ENCODE measurements at places on chromosomes 7 and 10. TPM values are rescaled to one million over a fixed set of nuclear protein-coding genes. Genes with fewer than 3 reads are reported as not detected.

The COL17A1 gene
- 0.17 TPM for total RNA-seq

DNA sequence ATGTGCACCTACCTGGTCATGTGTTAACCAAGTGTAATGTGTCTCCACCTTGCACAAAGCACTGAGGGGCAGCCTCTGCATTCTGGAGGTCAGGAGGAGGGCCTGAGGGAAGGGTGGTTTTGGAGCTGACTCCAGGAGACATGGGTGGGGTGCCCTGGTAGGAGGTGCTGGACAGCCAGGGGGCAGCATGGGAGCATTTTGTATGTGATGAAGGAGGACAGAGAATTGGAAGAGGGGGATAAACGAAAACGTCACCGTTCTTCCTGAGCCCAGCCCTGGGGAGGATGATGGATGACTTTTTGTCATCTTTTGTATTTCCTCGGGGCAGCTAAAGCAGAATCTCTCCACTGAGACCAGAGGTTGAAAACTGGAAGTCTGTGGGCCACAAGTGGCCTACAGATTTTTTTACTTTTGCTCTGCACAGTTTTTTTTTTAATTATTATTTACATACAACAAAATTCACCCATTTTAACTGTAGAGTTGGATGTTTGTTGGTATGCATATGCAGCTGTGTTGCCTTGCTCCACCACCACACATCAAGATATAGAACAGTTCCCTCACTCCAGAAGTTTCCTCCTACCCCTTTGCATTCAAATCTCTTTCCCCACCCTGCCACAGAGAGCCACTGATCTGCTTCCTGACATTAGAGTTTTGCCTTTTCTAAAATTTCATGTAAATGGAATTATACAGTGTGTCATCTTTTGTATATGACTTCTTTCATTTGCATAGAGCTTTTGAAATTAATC, 242.5 kb downstream of the VTI1A start:
- H3K27me3 ChIP-seq = no peaks in the 10 kb centered on the region
- H3K4me3 ChIP-seq = no peak overlapping the region

DNA sequence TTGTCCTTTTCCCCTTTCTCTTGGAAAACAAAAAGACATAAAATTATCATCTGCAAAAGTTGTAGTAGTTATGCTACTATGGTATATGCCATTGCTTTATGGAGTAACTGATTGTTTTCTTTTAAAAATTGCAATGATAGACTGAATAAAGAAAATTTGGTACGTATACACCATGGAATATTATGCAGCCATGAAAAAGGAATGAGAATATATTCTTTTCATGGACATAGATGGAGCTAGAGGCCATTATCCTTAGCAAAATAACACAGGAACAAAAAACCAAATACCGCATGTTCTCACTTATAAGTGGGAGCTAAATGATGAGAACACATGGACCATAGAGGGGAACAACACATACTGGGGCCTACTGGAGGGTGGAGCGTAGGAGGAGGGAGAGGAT, 538.8 kb downstream of the PLXDC2 start:
- H3K4me1 ChIP-seq = no peaks in the 10 kb centered on the region
- no peak overlapping the region for H3K4me3 ChIP-seq
- DNase-seq = no peak
- no peaks in the 10 kb centered on the region for H3K36me3 ChIP-seq
- H3K27ac ChIP-seq = no peak overlapping the region
- no peaks in the 10 kb centered on the region for H3K27me3 ChIP-seq

The WDFY4 gene
- total RNA-seq = 5.8 TPM

DNA sequence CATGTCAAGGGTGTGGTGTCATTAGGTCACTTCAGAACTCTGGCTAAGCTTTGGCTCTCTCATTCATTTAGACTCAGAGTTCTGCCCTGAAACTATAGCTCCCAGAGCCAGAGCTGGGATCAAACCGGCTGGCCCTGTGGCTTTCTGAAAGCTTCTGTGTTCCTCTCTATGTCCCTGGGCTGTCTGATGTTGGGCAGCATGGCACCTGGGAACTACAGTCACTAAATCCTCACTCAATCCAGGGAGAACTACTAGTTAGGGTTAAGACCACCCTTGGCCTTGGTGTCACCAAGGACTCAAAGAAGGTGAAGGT, 13.2 kb downstream of the ATG9B start:
- DNase-seq = no peak
- no peak overlapping the region for H3K4me3 ChIP-seq
- no peak overlapping the region for H3K27ac ChIP-seq
- H3K4me1 ChIP-seq = peaks cover 35% of the 10 kb centered on the region
- H3K36me3 ChIP-seq = peaks cover 36% of the 10 kb centered on the region
- peaks cover 30% of the 10 kb centered on the region for H3K27me3 ChIP-seq

- no peaks in the 10 kb centered on the region for H3K36me3 ChIP-seq
- H3K27ac ChIP-seq = no peak overlapping the region
- H3K27me3 ChIP-seq = no peaks in the 10 kb centered on the region
- H3K4me3 ChIP-seq = no peak overlapping the region
These were observed 91.6 kb downstream of the BMPER start for GRCh38 chr7:33996899-33997298.

DNA sequence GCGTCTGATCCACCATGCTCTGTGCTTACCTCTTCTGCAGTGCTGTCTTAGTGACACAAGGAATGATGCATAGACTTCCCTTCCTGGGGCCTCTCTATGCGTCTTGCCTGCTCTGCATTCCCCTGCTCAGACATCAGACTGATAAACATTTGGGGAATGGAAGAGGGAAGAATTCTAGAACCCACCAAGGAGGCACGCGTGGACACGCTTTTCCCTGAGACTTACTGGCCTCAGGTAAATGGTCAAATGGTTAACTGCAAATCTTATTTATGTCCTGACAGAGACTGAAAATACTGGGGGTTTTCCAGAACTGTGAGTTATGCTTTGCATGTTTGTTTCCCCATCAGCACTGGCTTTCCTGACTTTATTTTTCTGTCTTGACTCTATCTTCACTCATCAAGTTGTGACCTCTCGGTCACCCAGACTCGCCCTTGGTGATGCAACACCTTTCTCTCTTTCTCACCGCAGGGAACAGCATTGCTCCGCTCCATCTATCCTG, 285.9 kb upstream of the FZD8 start:
- H3K4me3 ChIP-seq = no peak overlapping the region
- peaks cover 7% of the 10 kb centered on the region for H3K4me1 ChIP-seq
- DNase-seq = no peak
- no peak overlapping the region for H3K27ac ChIP-seq
- no peaks in the 10 kb centered on the region for H3K36me3 ChIP-seq

The C10orf105 gene
- total RNA-seq = 0.11 TPM

- no peaks in the 10 kb centered on the region for H3K27me3 ChIP-seq
- no peak overlapping the region for H3K4me3 ChIP-seq
- H3K4me1 ChIP-seq = peaks cover 19% of the 10 kb centered on the region
- no peak for DNase-seq
- H3K27ac ChIP-seq = no peak overlapping the region
These were observed 6.7 kb downstream of the HIP1 start for GRCh38 chr7:75732016-75732521.

DNA sequence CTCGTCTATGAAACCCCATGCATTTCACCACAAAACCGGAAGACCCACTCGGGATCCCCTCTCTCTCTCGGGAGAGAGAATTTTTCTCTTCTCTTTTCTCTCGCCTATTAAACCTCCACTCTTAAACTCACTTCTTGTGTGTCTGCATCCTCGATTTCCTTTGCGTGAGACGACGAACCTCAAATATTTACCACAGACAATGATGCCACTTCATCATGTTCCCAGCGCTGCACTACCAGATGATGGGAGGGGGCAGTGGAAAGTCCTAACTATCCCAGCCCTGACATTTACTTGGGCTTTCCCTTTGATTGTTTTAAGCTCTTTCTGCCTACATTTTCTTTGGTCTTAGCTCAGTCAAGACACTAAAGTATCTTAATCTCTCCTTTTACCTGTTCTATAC, 906.7 kb downstream of the GRID1 start:
- no peaks in the 10 kb centered on the region for H3K36me3 ChIP-seq
- no peak overlapping the region for H3K4me3 ChIP-seq
- no peak overlapping the region for H3K27ac ChIP-seq
- H3K4me1 ChIP-seq = no peaks in the 10 kb centered on the region

GRCh38 chr7:68247571-68247970, 1250.9 kb downstream of the TYW1 start:
- H3K4me1 ChIP-seq = no peaks in the 10 kb centered on the region
- H3K36me3 ChIP-seq = no peaks in the 10 kb centered on the region
- no peak overlapping the region for H3K4me3 ChIP-seq
- H3K27me3 ChIP-seq = no peaks in the 10 kb centered on the region
- DNase-seq = no peak

The HOXA7 gene
- total RNA-seq = 0.46 TPM

DNA sequence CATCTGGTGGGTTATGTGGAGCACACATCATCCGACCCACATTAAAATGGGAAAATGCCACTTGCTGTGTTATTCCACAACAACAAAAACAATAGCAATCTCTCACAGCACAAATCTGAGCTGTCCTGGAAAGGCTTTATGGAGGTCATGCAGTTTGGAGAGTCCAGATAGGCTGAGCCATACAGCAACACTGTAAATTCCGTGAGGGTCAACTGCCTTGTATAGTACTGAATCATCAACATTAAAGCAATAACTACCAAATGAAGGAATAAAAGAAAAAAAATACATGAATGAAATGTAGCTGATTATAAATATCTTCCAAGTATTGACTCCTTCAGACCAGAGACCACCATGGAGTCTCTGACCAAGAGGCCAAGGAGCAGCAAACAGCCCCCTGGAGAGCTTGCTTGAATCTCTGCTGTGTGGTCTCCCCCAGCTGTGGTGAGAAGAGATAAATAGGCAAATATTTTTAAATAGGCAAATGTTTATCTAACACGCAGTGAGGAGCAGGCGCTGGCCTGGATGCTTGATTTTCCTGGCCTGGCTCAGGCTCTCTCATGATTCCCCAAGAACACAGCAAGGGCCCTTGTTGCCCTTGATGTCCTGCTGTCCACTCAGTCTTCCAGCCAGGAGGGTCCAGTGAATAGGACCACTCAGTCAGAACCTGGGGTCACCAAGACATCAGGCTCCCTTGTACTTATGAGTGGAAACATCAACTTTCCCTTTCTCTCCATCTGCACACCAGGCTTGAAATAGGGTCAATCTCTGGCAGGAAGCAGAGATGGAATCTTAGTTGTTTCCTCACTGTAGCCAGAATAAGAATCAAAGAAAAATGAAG, 1021.3 kb downstream of the XPNPEP1 start:
- H3K4me1 ChIP-seq = no peaks in the 10 kb centered on the region
- no peak for DNase-seq
- H3K4me3 ChIP-seq = no peak overlapping the region

The UTF1 gene
- total RNA-seq = not detected

- DNase-seq = no peak
- no peak overlapping the region for H3K27ac ChIP-seq
- H3K36me3 ChIP-seq = peaks cover 56% of the 10 kb centered on the region
- H3K4me1 ChIP-seq = peaks cover 16% of the 10 kb centered on the region
These were observed 6.7 kb downstream of the ANKRD16 start for GRCh38 chr10:5882961-5883360.

DNA sequence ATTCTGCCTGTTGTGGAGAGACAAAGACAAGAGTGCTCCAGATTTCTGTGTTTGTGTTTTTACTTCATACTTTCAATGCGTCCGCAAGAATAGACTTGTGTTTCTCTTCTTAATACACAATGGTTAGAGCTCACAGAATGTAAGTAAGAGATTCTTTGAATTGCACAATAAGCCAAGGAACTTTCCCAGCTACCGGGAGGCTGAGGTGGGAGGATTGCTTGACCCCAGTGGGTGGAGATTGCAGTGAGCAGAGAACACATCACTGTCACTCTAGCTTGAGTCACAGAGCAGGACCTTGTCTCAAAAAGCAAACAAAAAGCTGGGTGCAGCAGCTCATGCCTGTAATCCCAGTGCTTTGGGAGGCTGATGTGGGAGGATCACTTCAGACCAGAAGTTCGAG, 250.7 kb upstream of the MYO3A start:
- peaks cover 6% of the 10 kb centered on the region for H3K4me1 ChIP-seq
- no peak overlapping the region for H3K4me3 ChIP-seq
- no peak overlapping the region for H3K27ac ChIP-seq

The GRM3 gene
- not detected for total RNA-seq

The ADK gene
- 20.2 TPM for total RNA-seq

GRCh38 chr10:37654466-37654865, 202.9 kb downstream of the ZNF248 start:
- no peaks in the 10 kb centered on the region for H3K4me1 ChIP-seq
- no peaks in the 10 kb centered on the region for H3K27me3 ChIP-seq
- no peak overlapping the region for H3K4me3 ChIP-seq
- no peak for DNase-seq
- H3K27ac ChIP-seq = no peak overlapping the region

DNA sequence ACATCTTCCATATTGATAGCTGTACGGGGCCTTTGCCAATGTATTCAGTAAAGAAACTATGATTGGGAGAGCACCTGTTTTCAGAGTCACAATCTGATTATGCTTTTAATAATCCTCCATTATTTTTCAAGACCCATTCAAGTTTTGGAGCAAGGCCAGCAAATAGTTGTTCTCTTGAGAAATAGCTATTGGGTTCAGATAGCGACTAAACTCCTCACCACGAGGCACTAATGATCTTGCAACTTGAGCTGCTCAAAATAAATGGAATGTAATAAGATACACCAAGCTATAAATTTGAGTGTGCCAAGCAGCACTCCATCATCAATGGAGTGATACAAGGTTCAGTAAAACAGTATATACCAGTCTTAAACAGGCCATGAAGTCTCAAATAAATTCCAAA, 7.4 kb upstream of the MALRD1 start:
- no peak overlapping the region for H3K4me3 ChIP-seq
- no peaks in the 10 kb centered on the region for H3K4me1 ChIP-seq
- no peak overlapping the region for H3K27ac ChIP-seq
- H3K36me3 ChIP-seq = no peaks in the 10 kb centered on the region
- no peaks in the 10 kb centered on the region for H3K27me3 ChIP-seq

The RBM20 gene
- 6.2 TPM for total RNA-seq

The TMEM213 gene
- total RNA-seq = not detected

- no peak overlapping the region for H3K27ac ChIP-seq
- no peaks in the 10 kb centered on the region for H3K36me3 ChIP-seq
- H3K4me1 ChIP-seq = peaks cover 14% of the 10 kb centered on the region
- no peak for DNase-seq
- H3K27me3 ChIP-seq = no peaks in the 10 kb centered on the region
These were observed 65.1 kb downstream of the AMZ1 start for GRCh38 chr7:2753148-2753547.

- DNase-seq = no peak
- H3K4me3 ChIP-seq = no peak overlapping the region
- H3K4me1 ChIP-seq = peaks cover 5% of the 10 kb centered on the region
- no peak overlapping the region for H3K27ac ChIP-seq
- H3K36me3 ChIP-seq = peaks cover 2% of the 10 kb centered on the region
These were observed 58.5 kb downstream of the MICU1 start for GRCh38 chr10:72567421-72567820.

The ANXA8 gene
- not detected for total RNA-seq

- no peak for DNase-seq
- H3K4me1 ChIP-seq = no peaks in the 10 kb centered on the region
- no peak overlapping the region for H3K4me3 ChIP-seq
- no peak overlapping the region for H3K27ac ChIP-seq
- H3K27me3 ChIP-seq = no peaks in the 10 kb centered on the region
- H3K36me3 ChIP-seq = no peaks in the 10 kb centered on the region
These were observed 128.4 kb upstream of the PHYHIPL start for GRCh38 chr10:59047957-59048618.
